ENCODE measurements at places on chromosomes 16 and 17. TPM values are rescaled to one million over a fixed set of nuclear protein-coding genes. Genes with fewer than 3 reads are reported as not detected.
A peak's percentile ranks its signal among the peaks of the same experiment; 100 is the strongest.

DNA sequence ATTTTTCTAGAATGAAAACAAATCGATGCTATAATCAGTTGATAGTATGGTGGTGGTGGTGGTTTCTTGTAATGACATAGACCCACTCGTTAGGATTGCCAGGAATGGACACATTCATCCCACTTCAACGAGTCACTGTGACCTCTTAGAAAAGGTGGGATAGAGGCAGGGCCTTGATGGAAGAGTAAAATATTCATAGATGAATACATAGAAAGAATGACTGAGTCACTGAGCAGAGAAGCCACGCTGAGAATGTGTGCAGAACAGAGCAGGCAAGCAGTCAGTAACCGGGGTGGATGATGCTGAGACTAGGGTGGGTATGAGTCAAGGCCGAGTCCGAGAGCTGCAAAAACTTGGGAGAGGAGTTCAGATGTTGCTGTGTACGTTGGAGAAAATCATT is 129.9 kb downstream of the PITPNC1 start:
- no peak overlapping the region for H3K27ac ChIP-seq
- H3K4me3 ChIP-seq: no peak overlapping the region
- H3K4me1 ChIP-seq: no peaks in the 10 kb centered on the region
- DNase-seq: no peak
- H3K27me3 ChIP-seq: no peaks in the 10 kb centered on the region
- H3K36me3 ChIP-seq: peaks cover 14% of the 10 kb centered on the region

GRCh38 chr16:28524681-28525171 is 14.0 kb downstream of the NUPR1 start:
- H3K27me3 ChIP-seq: no peaks in the 10 kb centered on the region
- DNase-seq: no peak
- no peaks in the 10 kb centered on the region for H3K4me1 ChIP-seq
- H3K27ac ChIP-seq: no peak overlapping the region

GRCh38 chr16:67975321-67976105 is 4.8 kb downstream of the DPEP3 start:
- peaks cover 13% of the 10 kb centered on the region for H3K27me3 ChIP-seq
- H3K4me1 ChIP-seq: no peaks in the 10 kb centered on the region
- no peaks in the 10 kb centered on the region for H3K36me3 ChIP-seq
- no peak overlapping the region for H3K27ac ChIP-seq

DNA sequence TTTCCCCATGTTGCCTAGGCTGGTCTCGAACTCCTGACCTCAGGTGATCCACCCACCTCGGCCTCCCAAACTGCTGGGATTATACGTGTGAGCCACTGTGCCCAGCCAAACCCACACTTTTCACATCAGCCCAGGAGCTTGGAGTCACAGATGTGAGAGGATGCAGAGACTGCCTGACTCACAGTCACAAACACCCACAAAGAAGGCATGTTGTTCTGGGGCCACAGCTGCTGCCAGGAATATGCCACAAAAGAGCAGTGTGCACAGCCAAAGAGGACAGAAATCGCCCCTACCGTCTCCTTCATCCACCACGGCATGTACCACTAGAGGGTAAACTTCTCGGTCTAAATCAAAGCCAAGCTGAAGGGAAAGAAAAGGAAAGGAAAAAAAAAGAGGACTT is 25.1 kb upstream of the FOXJ1 start:
- H3K4me1 ChIP-seq: peaks cover 14% of the 10 kb centered on the region
- no peak overlapping the region for H3K4me3 ChIP-seq
- H3K27ac ChIP-seq: no peak overlapping the region
- no peaks in the 10 kb centered on the region for H3K27me3 ChIP-seq
- DNase-seq: no peak

DNA sequence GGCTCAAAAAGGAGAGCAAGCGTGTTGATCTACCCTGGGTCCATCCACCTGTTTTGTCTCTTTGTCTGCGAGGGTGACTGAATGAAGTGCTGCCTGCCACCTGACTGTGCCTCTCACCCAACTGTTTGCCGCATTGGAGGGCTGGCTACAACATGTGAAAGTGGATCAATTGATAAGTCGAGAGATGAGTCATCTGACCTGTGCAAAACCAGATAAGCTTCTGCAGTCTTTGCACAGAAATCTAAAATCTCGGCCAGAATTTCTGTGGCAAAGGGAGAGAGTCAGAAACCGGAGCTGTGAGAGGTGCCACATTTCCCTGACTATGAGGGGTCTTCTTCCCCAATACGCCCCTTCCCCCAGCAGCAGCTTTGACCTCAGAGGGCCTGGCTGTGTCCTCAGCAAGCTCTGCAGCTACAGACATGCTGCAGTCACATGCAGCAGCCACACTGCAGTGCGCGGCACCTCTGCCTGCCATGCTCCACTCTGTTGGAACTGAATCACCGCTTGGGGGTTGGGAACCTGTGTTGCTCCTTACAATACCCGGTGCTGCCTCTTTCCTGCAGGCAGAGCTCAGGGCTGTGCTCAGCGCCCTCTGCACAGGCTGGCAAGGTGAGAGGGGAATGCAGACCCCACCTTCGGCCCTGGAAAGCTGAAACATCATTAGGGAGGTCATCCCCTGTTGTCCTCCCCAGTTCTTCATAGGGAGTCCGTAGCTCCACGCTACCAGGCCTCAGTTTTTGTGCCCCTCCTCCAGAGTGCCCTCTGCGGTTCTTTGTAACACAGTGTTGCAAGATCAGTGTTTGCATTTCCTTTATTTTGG is 16.2 kb upstream of the HAS3 start:
- DNase-seq: no peak
- peaks cover 2% of the 10 kb centered on the region for H3K27me3 ChIP-seq
- H3K4me3 ChIP-seq: peak overlapping the region; percentile 7
- H3K27ac ChIP-seq: peak overlapping the region; percentile 22

- H3K27me3 ChIP-seq: no peaks in the 10 kb centered on the region
- H3K27ac ChIP-seq: peak overlapping the region; percentile 91
- H3K4me1 ChIP-seq: peaks cover 19% of the 10 kb centered on the region
Measured at GRCh38 chr17:43399839-43400328, 1.1 kb downstream of the ARL4D start.

ENO3 gene
- 4.8 TPM for total RNA-seq

MYCBPAP gene
- total RNA-seq: 4.1 TPM
